ENCODE measurements at places on chromosomes 1 and 21.

DNA sequence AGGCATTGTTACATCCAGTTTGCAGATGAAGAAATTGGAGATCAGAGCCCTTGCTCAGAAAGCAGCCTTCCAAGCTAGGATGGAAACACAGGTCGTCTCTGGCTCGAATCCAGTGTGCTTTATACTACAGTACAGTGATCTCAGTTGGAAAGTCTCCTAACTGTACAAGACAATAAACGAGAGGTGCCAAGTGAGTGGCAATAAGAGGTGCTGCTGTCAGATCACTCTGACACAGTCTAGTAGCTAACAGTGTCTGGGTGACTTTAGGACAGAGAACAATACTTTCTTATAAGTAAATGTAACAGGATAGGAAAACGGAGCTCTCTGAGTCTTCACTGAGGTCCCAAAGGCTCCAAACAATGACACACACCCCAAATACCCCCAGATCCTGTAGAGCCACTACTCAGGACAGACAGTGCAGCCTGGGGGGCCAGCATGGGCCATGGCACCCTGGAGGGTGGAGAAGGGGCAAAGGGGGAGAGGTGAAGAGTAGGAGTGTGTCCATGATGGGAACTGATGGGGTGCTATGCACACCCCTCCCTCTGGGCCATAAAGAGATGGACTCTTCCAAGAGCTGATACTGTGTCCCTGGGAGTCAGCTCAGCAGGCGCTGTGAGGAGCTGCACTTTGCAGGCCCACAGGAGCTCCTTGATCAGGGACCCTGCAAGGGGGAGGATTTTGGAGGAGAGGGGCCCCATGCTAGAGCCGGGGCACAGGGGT is 3.3 kb downstream of the SH3BGR start:
- no peak for DNase-seq

DNA sequence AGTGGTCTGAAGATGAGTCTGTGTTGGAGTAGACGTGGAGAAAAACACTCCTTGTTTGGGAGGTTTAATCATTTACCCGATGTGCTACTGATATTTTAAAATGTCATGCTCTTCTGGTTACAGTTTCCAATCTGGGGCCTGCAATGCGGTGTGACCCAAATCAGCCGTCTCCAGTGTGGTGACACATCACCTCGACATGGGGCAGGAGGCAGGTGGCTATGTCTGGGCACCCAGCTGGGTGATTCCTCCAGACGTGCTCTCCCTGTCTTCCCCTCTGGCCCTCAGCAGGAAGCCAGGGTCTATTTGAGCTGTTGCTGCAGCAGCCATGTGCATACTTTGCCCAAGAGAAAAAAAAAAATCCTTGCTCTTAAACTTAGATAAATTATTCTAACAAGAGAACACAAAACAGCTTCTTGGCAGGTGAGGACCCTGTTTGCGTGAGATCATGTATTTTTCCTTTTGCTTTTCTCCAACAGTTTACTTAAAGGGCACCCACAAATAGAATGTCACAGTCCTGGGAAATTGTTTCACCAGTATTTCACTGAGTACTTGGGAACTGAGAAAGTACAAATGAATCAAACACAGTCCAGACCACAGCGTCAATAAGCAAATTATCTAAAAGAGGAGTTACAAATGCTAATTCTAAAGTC is 38.9 kb upstream of the MAP10 start:
- DNase-seq: no peak

GRCh38 chr1:231918239-231919015 is 291.8 kb downstream of the DISC1 start:
- DNase-seq: no peak

DNA sequence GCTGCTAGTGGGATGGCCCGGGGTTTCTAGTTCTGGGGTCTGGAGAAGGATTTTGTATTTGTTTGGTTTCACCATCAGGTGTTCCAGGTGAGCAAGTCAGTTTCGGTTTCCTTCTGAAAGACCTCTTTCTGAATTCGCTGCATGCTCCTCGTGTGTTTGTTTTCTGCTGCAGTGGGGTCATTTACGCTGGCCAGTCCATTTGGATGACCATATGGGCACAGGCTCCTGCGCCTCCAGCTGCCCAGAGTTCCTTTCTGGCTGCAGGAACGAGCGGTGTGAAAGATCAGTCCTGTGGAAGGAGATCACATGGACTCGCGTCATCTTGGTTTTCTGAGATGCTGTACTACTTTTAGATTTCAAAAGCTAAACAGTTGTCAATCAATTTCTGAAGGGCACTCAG is 83.7 kb upstream of the GCLM start:
- no peak for DNase-seq

- DNase-seq: no peak
These were observed 64.1 kb upstream of the GNG12 start for GRCh38 chr1:67897270-67897949.

DNA sequence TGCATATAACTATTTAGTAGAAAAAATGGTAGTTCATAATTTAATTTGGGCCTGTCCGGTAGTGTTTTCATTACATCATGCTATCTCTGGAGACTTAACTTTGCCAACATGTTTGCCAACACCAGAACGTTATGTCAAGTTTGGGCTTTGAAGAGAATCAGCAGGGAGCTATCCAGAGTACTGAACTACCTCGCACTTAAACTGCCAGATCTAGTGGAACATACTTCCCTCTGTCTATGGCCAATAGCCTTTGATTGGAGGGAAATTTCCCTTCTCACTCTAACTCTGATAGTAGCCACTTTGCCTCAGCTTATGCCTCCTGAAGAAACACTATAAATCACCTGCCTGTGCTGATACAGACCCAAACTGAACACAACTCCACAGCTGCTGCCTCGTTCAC is 10.0 kb downstream of the LRRC53 start:
- no peak for DNase-seq
